Activated CD8-positive, alpha-beta T cell treated with anti-CD3 and anti-CD28 coated beads for 36 hours (primary cell): ENCODE measurements at places on chromosomes 6 and 20. TPM values are rescaled to one million over a fixed set of nuclear protein-coding genes. Genes with fewer than 3 reads are reported as not detected.

GRCh38 chr6:34358389-34358905 is 34.0 kb downstream of the NUDT3 start:
- peaks cover 25% of the 10 kb centered on the region for H3K4me1 ChIP-seq
- H3K27me3 ChIP-seq: no peaks in the 10 kb centered on the region
- H3K4me3 ChIP-seq: no peak overlapping the region

DNA sequence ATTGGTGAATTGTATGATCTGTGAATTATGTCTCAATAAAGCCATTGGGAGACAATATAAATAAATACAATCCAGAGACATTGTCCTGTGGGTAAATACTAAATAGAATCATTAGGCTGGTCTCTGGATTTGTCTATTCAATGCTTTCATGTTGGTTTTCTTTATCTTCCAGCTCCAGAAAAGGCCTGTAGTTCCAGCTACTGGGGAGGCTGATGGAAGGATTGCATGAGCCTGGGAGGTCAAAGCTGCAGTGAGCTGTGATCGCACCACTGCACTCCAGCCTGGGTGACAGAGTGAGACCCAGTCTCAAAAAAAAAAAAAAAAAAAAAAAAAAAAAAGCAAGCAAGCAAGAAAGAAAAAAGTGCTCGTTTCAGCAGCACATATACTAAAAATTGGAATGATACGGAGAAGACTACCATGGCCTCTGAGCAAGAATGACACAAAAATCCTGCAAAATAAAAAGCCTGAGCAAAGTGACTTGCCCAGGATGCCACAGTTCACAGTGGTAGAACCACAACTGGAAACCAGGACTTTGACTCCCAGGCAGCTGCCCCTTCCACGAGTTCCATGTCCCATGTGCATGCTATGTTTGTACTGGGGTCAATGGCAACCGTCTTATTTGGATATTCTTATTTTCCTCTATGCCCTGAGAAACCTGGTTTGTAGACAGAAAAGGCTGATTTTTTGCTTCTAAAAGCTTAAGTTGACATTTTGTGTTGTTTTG is 33.6 kb upstream of the GMPR start:
- H3K36me3 ChIP-seq: no peaks in the 10 kb centered on the region
- H3K27me3 ChIP-seq: peaks cover 4% of the 10 kb centered on the region
- H3K27ac ChIP-seq: no peak overlapping the region
- no peak for DNase-seq

- H3K4me1 ChIP-seq: no peaks in the 10 kb centered on the region
- H3K4me3 ChIP-seq: no peak overlapping the region
- no peak for DNase-seq
- H3K27me3 ChIP-seq: peaks cover 1% of the 10 kb centered on the region
These were observed 158.1 kb downstream of the WDR27 start for GRCh38 chr6:169543704-169544103.

Gene RRAGD
- total RNA-seq: 22.1 TPM

- H3K4me1 ChIP-seq: no peaks in the 10 kb centered on the region
- H3K27me3 ChIP-seq: peaks cover 24% of the 10 kb centered on the region
- DNase-seq: no peak
- no peaks in the 10 kb centered on the region for H3K36me3 ChIP-seq
- H3K27ac ChIP-seq: no peak overlapping the region
- no peak overlapping the region for H3K4me3 ChIP-seq
These were observed 130.0 kb upstream of the KCNK16 start for GRCh38 chr6:39452306-39453145.

DNA sequence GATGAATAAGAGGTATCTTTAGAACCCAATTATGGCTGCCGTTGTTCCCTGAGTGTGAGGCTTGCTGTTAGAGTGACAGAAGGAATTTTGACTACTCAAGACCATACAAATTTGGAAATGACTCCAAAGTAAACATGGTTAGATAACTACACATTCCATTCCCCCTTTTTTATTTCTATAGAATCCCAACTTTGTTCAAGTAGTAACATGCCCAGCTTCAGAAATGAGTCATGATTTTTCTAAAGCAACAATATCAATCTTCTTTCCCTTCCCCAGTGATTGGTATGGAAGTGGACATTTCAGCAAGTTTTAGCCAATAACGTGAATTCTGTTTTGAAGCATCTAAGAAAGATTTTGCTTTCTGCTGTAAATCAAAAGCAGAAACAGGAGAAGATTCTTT is 37.8 kb downstream of the HCRTR2 start:
- H3K27me3 ChIP-seq: no peaks in the 10 kb centered on the region
- H3K27ac ChIP-seq: no peak overlapping the region
- H3K4me3 ChIP-seq: no peak overlapping the region

Gene CDSN
- not detected for total RNA-seq

Gene RAET1L
- not detected for total RNA-seq

Gene NFS1
- total RNA-seq: 39.7 TPM

- no peaks in the 10 kb centered on the region for H3K36me3 ChIP-seq
- H3K27ac ChIP-seq: no peak overlapping the region
- DNase-seq: no peak
- H3K4me3 ChIP-seq: no peak overlapping the region
- H3K27me3 ChIP-seq: no peaks in the 10 kb centered on the region
These were observed 96.1 kb downstream of the COL12A1 start for GRCh38 chr6:75109765-75110164.

GRCh38 chr6:154356690-154357089 is at the start of gene IPCEF1:
IPCEF1 (minus strand) TSS chr6:154356803; CDS start chr6:154265947, 90,856 bp downstream.
- no peak for DNase-seq
- H3K27ac ChIP-seq: no peak within 1 kb of the TSS
- H3K4me1 ChIP-seq: peaks cover 65% of the 10 kb centered on the region
- peaks cover 12% of the 10 kb centered on the region for H3K27me3 ChIP-seq

- no peak for DNase-seq
- H3K4me3 ChIP-seq: no peak overlapping the region
- H3K4me1 ChIP-seq: peaks cover 1% of the 10 kb centered on the region
- H3K27ac ChIP-seq: no peak overlapping the region
- H3K36me3 ChIP-seq: no peaks in the 10 kb centered on the region
These were observed 82.3 kb upstream of the CD83 start for GRCh38 chr6:14035071-14035847.

Gene WFDC5
- not detected for total RNA-seq

Gene OPRL1
- total RNA-seq: 0.61 TPM

- no peak overlapping the region for H3K27ac ChIP-seq
- no peaks in the 10 kb centered on the region for H3K4me1 ChIP-seq
- H3K36me3 ChIP-seq: no peaks in the 10 kb centered on the region
- peaks cover 2% of the 10 kb centered on the region for H3K27me3 ChIP-seq
These were observed 13.9 kb upstream of the SULF2 start for GRCh38 chr20:47799116-47799715.

GRCh38 chr6:22102671-22103070 is 194.2 kb downstream of the PRL start:
- no peak overlapping the region for H3K4me3 ChIP-seq
- peak overlapping the region; percentile 26 for H3K27ac ChIP-seq
- DNase-seq: peak; percentile 70
- peaks cover 5% of the 10 kb centered on the region for H3K36me3 ChIP-seq

Gene KLC4
- 11.5 TPM for total RNA-seq

DNA sequence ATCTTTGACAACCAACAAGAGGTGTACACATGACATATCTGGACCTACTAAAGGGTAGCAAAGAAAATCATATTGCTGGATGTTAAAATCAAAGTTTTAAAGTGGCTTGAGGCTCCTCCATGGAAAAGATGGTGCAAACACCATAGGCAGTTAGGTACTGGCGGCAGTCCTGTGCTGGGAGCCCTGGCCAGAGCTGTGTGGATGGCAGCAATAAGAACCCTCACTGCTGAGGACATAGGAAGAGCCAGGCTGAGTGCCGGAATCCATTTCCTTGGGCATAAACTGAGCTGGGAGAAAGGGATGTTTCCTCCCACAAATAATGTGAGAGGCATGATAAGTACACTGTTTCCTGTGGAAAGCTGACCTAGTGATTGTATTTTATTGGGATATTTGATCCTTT is 89.9 kb downstream of the ARID1B start:
- no peaks in the 10 kb centered on the region for H3K27me3 ChIP-seq
- DNase-seq: no peak
- H3K4me3 ChIP-seq: no peak overlapping the region
- peak overlapping the region; percentile 48 for H3K27ac ChIP-seq
- H3K4me1 ChIP-seq: peaks cover 71% of the 10 kb centered on the region

DNA sequence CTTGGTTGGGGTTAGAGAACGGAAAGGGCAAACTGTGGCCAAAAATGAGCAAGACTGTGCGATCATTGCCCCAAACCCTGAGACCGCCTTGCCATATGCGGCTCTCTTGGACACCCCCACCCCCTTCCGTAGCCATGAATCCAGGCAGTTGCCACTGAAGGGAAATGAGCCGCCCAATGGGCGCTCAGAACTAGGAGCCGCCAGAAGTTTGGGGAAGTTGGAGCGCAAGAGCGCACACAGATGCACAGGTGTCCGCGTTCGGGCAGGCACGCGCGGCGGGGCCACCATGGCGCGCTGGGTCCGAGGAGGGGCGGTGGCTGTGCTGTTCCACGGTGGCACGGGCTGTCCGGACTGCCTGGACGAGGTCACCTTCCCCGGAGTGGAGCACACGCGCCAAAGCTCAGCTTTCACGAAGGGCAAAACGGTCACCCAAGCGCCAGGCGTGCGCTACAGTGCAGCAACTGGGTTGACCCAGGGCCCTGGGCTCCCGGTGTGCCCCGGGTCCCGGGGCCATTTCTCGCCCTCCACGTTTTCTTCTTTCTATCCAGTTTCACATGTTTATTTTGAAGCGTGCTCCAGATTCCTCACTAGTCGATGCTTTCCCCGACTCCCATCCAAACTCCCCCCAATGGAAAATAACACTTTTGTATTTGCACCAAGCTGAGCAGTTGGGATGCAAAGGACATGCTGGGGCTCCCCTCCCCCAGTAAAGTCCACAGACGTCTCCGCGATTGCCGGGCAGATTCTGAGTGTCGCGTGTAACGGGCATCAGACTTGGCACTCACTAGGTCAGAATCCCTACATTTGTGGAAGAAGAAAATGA is 906 bp upstream of the PDE10A start:
- H3K36me3 ChIP-seq: no peaks in the 10 kb centered on the region
- H3K27me3 ChIP-seq: peaks cover 42% of the 10 kb centered on the region
- DNase-seq: no peak
- H3K4me3 ChIP-seq: no peak overlapping the region
- H3K27ac ChIP-seq: no peak overlapping the region
- peaks cover 5% of the 10 kb centered on the region for H3K4me1 ChIP-seq

Gene UNC5CL
- 2.6 TPM for total RNA-seq

DNA sequence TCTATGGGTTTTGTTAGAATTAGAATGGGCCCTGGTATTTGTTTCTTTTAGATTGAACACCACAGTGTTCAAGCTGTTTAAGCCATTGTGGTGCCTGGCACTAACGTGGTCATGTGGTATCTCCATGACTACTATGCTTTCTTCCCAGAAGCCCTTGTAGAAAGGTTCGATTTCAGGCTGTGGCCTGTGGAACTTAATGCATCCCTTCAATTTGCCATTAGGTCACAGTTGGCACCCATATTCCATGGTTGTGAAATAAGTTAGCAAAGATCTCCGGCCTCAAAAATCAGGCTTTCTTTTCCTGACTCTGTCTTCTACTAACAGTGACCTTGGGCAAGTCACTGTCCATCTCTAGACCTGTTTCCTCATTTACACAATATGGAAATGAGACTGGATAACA is 31.3 kb upstream of the AAR2 start:
- H3K4me3 ChIP-seq: no peak overlapping the region
- no peaks in the 10 kb centered on the region for H3K36me3 ChIP-seq
- H3K27ac ChIP-seq: no peak overlapping the region
- no peaks in the 10 kb centered on the region for H3K4me1 ChIP-seq
- no peaks in the 10 kb centered on the region for H3K27me3 ChIP-seq
- DNase-seq: no peak
